ENCODE measurements at places on chromosomes 2 and 18.

DNA sequence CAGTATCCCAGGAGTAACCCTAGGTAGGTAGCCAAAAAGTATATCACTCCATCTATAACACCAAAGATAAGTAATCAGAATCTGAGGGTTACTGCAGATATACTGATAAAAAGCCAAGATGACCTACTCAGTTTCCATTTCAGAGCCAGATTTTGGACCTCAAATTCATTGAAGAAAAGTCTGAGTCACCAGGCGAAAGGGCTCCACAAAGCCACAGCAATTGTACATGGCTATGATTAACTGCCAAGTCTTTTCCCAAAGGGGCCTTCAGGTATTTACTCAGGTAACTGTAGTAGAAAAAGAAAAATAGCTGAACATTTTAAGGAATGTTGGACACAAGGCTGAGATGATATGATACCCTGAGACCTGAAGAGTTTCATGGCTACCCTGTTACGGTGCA is 75.6 kb upstream of the KCNH7 start:
- DNase-seq = no peak

DNA sequence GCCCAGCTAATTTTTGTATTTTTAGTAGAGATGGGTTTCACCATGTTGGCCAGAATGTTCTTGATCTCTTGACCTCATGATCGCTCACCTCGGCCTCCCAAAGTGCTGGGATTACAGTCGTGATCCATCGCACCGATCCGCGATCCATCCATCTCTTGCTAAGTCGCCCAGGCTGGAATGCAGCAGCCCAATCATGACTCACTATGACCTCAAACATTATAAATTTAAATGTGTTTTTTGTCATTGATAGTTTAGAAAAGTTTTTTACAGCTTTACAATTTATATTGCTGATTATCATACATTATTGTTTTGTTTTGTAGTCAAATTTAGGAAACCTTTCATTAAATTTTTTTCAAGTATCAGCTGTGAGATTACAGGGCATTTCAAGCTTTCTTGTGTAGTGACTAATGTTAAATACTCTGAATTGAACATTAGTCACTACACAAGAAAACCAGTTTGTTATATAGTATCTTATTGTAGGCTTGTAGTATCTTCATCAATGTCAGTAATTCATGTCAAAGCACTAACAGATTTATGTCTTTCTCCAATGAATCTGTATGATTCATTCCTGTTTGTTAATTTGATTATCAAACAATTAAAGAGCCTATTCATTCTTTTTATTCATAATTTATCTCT is 37.5 kb downstream of the NR4A2 start:
- no peak for DNase-seq

GRCh38 chr2:188676010-188676400 is 298.2 kb upstream of the COL3A1 start:
- DNase-seq = no peak

DNA sequence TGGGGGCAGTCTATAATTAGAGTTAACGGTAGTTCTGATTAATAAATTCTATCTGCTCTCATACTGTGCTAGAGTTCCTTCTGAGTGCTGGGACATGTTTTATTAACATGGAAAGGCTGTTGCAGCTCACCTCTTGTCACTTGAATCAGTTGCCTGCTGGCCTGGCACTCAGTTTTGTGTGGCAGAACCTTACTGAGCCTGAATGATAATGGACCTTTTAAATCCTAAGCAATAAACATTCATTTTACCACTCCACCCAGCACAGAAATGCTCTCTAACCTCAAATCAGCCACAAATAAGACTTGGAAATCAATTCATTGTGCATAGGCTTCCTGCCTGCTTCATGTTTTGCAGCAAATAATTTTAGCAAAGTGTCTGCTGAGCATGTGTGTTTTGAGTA is 115.0 kb upstream of the RBMS1 start:
- no peak for DNase-seq

- DNase-seq = no peak
Measured at GRCh38 chr2:7190587-7191324, 273.5 kb downstream of the RNF144A start.

DNA sequence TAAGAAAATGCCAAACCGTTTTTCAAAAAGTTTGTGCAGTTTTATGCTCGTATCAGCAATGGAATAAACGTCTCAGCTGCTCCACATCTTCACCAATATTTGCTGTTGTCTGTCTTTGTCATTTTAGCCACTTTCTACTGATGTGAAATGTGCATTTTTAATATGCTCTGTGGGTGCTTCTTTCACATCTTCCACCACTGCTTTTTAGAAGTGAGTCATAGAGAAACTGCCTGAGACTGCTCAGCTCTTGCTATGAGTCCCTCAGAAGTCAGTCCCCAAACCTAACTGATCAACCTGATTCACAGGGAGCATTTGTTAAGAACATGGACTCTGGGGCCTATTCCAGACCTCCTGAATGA is 41.0 kb upstream of the EPC2 start:
- no peak for DNase-seq
